ENCODE measurements at places on chromosomes 2 and 18.

- no peak for DNase-seq
Measured at GRCh38 chr2:235138339-235138738, 186.5 kb downstream of the SH3BP4 start.

- DNase-seq: no peak
Measured at GRCh38 chr2:54672590-54673456, 50.6 kb upstream of the EML6 start.

- DNase-seq: no peak
Measured at GRCh38 chr2:240205772-240206171, 65.3 kb upstream of the OTOS start.

DNA sequence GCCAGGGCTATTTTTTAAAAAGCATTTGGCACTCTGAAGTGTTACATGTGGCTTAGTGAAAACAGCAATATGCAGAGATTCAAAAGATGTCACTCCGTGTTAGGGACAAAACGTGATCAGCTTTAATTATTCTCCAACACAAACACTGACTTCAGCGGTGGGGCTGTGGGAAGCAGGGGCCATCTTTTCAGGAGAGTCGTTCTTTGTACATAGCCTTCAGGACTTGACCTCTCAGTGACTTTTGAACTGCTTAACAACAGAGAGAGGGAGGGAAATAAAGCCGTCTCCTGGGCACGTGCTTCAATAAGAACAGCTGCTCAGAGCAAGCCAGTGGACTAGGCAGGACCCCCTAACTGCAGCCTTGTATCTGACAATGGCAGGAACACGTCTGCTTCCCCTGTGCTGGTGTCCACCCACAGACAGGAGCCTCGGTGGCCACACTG is 95.0 kb upstream of the HDAC4 start:
- DNase-seq: no peak

DNA sequence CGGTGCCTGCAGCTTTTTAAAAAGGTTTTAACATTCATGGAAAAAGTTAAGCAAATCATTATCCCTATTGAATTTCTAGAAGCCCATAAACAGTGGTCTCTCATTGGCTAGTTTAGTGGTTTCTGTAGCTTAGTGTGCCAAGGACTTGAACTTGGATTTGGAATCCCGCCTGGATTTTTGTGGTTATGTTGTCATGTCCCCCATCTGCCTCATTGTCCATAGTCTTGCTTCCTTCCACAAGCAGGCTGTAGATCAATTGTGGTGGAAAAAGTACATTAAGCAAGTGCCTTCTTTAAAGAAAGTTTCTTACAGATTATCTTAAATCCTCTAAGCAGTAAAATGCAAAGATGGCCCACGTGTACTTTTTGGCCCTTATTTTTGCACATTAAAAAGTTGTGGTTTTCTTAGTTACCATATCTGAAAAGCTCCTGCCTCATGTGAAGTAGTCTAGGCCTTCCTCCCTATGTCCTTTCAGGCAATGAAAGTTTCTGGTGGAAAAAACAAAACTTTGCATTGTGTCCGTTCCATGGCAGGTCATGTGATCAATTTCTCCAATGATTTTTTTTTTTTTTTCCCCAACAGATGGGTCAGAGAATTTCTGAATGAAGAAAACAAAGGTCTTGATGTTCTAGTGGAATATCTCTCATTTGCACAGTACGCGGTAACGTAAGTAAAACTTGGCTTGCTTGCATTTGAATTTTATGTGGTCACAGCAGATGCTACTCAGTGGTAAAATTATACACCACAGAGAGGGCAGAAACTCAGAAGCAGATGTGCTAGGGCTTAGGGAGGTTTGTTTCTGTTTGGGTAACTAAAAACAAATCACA is 158.9 kb downstream of the PRPF40A start:
- DNase-seq: no peak

All from NCI-H187 treated with DMSO at 0.1 percent for 48 hours (cell line).